Stimulated activated CD4-positive, alpha-beta T cell treated with anti-CD3 and anti-CD28 coated beads, Interleukin-12 subunit alpha, Interleukin-12 subunit beta, amount 100 ng/mL, for 24 hours (primary cell): ENCODE measurements at places on chromosomes 13 and 19.

DNA sequence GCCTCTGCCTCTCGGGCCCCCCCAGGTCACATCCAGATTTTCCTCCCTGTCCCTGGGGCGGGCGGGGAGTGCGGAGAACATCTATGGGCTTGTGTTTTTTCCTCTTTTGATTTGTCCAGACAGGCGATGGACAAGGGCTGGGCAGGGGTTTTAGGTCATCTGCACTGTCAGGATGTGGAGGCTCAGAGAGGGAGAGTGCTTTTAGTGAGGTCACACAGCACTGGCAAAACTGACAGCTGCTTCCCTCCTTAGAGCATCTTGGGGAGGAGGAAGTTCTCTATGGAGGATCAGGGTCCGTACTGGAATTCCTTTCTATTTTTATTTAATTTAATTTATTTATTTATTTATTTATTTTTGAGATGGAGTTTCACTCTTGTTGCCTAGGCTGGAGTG is 38.9 kb downstream of the NFIC start:
- DNase-seq = no peak

GRCh38 chr19:52660981-52661380 is 22.8 kb upstream of the ZNF83 start:
- no peak for DNase-seq

DNA sequence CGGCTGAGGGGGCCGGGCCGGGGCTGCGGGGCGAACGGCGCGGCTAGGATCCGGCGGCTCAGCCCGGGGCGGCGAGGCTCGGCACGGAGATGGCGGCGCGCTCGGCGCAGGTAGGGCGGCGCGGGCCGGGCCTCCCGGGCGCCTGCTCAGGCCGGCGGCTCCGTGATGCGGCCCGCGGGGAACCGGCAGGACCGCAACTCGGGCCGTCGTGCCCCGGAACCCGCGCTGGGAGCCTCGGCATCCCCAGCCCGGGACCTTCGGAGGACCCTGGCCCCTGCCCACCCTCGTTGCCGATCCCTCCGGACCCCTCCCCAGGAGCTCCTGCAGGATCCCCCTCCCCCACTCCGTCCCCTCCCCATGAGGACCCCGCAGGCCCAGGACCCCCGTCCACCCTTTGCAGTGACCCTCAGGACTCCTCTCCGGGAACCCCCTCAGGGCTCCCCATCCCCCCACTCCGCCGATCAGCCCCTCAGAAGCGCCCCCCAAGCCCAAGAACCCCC is 304 bp downstream of the EVI5L start:
- DNase-seq = no peak

- no peak for DNase-seq
These were observed 63.4 kb downstream of the MLLT1 start for GRCh38 chr19:6216236-6216995.

DNA sequence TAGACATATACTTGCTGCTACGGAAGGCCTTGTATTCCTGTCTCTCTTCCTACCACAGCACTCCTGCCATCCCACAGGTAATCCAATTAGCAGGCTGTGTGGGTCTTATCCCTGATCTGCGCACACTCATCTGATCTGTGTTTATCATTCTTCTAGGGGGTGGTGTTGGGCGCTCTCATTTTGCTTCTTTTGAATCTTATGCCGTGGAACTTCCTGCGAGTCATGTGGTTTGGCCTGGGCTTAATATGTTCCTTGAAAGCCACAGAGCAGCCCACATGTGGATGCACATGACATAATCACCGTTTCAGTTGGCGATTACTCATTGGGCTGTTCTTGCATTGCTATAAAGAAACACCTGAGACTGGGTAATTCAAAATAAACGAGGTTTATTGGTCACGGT is 7.5 kb downstream of the RASA3 start:
- no peak for DNase-seq
